Pancreas (tissue), 10 donors: ENCODE measurements at places on chromosomes 3 and 15. TPM values are rescaled to one million over a fixed set of nuclear protein-coding genes. Genes with fewer than 3 reads are reported as not detected.

- DNase-seq: no peak
These were observed 25.7 kb downstream of the AMOTL2 start for GRCh38 chr3:134348524-134348923.

DNA sequence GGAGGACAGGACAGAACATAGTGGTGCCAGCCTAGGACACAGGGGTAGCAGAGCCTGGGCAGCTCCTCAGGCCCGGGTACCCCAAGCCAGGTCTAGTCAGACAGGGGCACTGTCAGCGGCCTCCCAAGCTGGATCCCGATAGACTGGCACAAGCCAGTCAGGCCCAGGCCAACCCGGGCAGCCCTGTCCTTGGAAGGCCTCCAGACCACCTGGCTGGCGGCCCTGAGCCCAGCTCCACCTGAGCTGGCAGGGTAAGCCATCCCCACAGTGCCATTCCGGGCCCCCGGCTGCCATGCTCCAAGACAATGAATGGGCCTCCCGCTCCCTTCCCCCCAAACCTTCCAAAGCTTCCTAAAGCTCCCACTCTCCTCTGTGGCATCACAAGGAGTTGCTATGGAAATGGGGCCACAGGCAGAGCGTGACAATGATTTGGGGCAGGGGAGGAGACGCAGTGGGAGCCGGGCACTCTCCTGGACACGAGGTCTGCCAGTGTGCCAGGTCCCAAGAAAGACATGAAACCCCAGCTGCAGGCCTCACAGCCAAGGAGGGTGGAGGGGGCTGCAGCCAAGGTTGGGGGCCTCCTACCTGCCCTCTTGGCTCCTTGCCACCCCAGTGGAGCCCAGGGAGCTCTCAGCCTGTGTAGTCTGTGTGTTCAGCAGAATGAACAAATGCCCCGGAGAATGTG is 165.6 kb upstream of the LINGO1 start:
- DNase-seq: peak; percentile 26

DNA sequence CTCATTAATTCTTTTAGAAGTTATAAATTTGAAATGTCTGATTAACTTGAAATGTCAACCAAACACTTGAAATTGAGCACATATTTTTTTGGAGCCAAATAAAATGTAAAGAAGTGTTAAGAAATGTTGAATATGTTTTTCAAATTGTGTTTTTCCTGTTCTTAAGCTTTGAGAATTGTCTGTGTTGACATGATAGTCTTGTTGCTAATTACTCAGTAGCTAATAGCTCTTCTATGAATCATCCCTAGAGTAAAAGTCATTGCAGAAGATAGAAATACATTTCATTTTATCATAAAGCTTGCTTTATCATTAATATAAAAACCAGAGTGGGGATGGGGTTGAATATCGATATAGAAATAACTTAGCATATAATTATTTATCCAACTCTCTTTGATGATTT is 41.9 kb upstream of the ABHD10 start:
- no peak for DNase-seq

The EXD1 gene
- total RNA-seq: not detected

GRCh38 chr15:62083194-62084154 is 16.7 kb downstream of the C2CD4A start:
- no peak for DNase-seq

- no peak for DNase-seq
These were observed 21.8 kb upstream of the ATP1B3 start for GRCh38 chr3:141854599-141854998.

GRCh38 chr15:68767833-68768232 is 52.9 kb downstream of the ANP32A start:
- no peak for DNase-seq

GRCh38 chr3:157786211-157786610 is 283.0 kb upstream of the VEPH1 start:
- no peak for DNase-seq

DNA sequence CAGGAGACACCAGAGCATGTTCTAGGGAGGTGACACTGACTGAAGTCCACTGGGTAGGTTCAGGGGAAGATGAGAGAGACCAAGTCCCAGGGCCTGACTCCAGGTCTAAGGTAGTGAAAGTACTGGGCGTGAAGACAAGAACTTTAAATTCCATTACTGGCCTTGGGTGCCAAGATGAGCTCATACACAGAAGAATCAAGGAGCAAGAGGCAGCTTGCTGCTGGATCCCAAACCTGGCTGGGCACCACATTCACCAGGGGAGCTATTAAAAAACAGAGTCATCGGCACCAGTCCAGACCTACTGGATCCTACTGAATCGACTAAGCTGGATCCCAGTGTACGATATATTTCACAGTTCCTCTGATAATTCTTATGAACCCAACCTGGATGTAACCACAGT is 42.1 kb upstream of the ATG7 start:
- DNase-seq: no peak

GRCh38 chr3:135927155-135927554 is 38.4 kb upstream of the PPP2R3A start:
- no peak for DNase-seq

DNA sequence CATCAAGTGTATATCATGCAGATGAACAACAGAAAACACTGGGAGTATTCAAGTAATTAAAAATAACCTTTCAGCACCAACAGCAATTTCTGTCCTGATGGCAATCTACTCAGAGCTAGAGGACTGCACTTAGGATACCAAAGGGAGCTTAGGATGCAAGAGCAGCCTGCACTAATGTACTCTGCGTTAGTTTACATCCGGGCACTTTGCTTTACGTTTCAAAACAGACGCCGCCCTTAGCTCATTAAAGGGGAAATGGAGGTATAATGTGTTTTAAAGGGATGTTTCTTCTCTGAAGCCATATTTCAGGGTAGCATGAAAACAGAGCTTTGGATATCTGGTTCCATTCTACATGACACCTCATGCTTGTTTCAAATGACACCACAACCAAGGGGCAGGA is 14.0 kb upstream of the B3GNT5 start:
- DNase-seq: no peak

DNA sequence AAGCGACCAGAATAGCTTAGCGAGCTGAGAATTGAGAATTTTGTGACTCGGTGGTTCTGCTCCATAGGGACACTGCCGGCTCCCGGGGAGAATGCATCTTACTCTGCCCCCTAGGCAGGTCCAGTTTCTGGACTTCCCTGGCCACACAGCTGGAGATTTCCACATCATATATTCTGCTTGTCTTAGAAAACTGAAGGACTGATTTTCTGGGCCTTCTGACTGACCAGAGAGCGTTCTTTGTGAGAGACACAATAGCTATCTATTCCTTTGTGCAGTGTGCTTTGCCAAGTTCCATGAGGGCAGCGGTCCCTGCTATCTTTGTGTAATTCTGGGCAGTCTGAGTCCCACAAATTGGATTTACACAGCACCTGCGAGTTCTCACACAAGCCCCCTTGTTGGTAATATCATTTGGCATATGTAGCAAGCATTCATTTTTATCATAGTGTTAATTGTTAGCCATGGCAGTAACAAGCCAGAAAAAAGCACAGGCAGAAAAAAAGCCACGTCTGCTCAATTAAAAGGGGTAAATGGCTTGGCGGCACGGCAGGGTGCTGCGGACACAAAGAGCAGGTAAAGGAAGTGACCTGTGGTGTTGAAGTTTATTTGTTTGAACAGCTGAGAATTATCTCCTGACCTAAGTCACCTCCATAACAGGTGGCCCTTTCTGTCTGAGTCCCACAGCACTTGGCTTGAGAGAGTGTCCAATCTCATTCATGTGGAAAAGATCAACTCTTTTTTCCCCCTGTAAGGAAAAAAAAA is 688.7 kb downstream of the TUSC7 start:
- DNase-seq: peak; percentile 83

The C3orf80 gene
- 0.22 TPM for total RNA-seq

The BLOC1S6 gene
- total RNA-seq: 30.5 TPM

GRCh38 chr15:40594429-40594836 is 384 bp downstream of the KNL1 start:
- DNase-seq: peak; percentile 53

- DNase-seq: no peak
These were observed 9.7 kb upstream of the SLC28A2 start for GRCh38 chr15:45242289-45242688.

- DNase-seq: peak; percentile 75
These were observed 1.4 kb downstream of the CEMIP start for GRCh38 chr15:80780416-80781221.

The FAN1 gene
- 9.1 TPM for total RNA-seq

The ATP13A5 gene
- 0.14 TPM for total RNA-seq

DNA sequence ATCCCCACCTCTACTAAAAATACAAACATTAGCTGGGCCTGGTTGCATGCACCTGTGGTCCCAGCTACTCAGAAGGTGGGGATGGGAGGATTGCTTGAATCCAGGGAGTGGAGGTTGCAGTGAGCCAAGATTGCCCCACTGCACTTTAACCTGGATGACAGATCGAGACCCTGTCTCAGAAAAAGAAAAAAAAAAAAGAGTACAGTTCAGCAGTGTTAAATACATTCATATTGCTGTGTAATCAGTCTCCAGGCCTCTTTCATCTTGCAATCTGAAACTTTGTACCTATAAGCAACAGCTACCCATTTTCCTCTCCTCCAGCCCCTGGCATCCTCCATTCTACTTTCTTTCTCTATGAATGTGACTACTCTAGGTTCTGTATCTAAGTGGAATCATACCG is 61.2 kb downstream of the LPP start:
- no peak for DNase-seq

DNA sequence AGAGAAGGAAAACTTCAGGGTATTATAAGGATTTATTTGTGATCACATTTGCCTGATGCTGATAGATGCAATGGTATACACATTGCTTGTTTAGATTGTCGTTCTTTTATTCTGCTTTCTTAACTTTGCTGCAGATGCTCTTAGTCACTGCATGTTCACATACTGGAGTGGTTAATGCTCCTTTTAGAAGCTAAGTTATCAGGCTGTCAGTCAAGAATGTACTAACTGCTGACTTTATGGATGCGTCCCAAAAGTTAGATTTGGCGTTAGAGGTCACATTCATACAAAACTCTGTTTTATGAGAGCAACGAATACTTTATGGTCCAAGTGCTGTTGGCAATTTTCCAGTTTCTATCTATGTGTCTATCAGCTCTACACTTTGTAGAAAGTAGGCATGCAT is 160.7 kb downstream of the BBX start:
- DNase-seq: no peak

The DZIP3 gene
- 2.8 TPM for total RNA-seq

The KBTBD13 gene
- not detected for total RNA-seq

GRCh38 chr3:38370149-38370548 is 23.6 kb downstream of the XYLB start:
- DNase-seq: no peak
